Mucosa of descending colon (tissue), 3 donors: ENCODE measurements at places on chromosomes 3 and 15.

DNA sequence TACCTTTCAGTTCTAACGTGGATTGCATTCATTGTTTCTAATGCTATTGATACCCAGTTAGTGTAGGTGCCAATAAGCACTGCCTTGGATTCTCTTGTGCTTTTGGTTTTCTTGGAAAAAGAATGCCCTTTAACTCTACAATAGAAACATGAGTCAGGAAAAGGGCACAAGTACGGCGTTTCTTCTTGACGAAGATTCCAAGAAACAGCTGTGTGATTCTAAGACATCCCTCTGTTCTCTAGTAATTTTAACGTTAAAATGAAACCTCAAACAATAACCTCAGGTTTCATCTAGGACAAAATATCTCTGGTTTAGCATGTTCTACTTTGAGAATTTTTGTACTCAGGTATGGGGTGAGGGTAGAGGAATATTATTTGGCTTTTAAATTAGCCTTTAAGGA lies 540.5 kb upstream of the ATP11B start:
- no peak for DNase-seq

DNA sequence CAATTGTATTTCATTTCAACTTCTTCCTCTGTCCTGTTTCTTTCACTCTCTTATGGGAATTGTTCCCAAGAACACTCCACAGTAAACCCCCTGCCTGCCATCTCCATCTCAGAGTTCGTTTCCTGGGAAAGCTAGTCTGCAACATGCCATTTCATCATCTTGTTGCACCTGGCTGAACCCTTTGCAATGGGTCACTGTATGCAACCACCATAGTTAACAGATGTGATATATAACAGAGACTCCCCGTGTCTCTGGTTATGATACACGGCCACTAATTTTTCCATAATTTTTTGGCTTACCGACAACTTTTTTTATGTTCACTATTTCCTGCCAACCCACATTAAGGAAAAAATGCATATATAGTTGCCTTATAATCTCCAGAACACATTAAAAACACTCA lies 95.5 kb downstream of the CHST2 start:
- no peak for DNase-seq

GRCh38 chr3:133888726-133889340 lies 6.8 kb downstream of the RAB6B start:
- no peak for DNase-seq

DNA sequence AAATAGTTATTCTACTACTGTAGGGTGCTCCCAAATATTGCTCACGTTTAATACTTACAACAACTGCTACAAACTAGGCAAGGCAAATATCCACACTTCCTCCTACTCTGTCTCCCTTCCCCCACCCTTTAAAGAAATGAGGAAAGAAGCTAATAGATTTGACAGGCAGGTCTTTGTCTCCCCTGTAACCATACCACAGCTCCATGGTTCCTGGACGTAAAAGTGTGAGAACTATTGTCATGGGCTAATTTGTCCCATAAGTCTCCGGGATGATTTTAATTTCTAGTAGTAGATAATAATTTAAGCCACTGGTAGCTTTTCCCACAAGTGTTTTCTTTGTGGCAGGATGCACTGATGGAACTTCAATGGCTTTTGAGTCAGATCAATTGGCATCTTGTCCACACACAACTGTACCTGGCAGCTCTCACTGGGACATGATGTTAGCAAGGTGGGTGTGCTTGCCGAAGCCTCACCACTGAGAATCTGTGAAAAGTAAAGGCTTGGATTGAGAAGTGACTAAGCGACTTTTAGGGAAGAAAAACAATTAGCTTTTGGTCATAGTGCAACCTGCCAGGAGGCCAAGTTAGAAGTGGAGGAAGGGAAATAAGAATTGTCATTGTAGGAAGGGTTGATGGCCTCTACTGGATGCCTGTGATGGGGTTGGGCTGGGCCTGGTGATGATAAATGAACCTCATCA lies 1.4 kb upstream of the CPOX start:
- DNase-seq, result no peak

- no peak for DNase-seq
Observed at GRCh38 chr15:69574506-69574905, 121.9 kb downstream of the RPLP1 start.
